Stimulated activated CD4-positive, alpha-beta T cell treated with anti-CD3 and anti-CD28 coated beads, TNF-alpha, amount 100 ng/mL, for 48 hours (primary cell): ENCODE measurements at places on chromosomes 12 and 14.

GRCh38 chr14:89249065-89249695 lies 167.9 kb downstream of the FOXN3 start:
- no peak for DNase-seq

DNA sequence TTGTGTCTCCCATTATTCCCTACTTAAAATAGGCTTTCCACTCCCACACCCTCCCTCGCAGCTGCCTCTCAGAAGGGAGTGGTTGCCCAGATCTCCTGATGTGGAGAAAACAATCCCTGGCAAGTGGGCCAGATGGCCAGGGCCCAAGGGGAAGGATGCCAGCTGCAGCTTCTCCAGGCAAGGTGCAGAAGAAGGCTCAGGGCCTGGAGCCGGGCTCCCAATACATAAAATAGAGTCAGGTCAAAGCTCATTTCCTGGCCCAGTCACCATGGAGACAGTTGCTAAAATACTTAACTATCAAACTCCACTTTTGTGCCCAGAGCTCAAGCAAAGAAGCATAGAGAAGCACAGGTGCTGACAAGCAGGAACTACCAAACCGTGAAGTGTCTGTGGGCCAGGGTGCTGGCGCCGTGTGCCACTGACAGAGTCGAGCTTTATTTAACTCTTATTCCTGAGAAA lies 45.7 kb upstream of the ITPR2 start:
- DNase-seq: no peak

DNA sequence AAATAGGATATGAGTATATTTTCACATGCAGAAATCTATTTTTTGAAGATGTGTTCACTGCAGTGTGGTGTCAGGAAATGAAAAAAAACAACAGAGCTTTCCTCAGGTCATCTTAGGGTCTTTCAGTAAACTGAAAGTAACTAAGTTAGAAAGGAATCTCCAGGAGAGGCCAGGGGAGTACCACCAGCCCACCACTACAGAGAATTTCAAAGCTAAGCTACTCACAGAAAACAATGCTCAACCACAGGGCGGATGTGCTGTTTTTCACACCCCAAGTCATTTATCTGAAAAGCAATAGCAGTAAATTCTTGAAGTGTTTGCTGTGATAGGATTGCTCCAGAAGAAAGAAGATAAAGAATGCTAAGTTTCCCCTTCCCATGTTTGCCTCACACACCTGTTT lies 79.0 kb downstream of the IFNG start:
- no peak for DNase-seq

DNA sequence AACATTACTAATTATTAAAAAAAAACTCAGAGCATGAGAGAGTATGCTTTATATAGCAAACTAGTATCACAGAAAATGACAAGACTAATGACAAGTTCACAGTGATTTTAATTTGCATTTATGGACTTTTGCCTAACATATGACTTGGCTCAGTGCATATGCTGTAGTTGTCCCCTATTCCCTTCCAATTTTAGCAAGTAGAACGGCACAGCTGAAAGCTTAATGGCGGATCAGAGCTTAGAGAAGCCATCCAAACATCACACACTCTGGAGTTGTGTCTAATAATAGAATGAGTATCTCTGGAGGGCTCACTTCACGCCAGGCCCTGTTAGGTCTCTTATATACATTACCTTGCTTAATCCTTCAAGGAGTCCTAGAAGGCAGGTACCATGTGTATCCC lies 13.3 kb downstream of the CNIH1 start:
- DNase-seq: no peak

GRCh38 chr14:37124614-37125013 lies 47.8 kb downstream of the SLC25A21 start:
- DNase-seq: no peak

DNA sequence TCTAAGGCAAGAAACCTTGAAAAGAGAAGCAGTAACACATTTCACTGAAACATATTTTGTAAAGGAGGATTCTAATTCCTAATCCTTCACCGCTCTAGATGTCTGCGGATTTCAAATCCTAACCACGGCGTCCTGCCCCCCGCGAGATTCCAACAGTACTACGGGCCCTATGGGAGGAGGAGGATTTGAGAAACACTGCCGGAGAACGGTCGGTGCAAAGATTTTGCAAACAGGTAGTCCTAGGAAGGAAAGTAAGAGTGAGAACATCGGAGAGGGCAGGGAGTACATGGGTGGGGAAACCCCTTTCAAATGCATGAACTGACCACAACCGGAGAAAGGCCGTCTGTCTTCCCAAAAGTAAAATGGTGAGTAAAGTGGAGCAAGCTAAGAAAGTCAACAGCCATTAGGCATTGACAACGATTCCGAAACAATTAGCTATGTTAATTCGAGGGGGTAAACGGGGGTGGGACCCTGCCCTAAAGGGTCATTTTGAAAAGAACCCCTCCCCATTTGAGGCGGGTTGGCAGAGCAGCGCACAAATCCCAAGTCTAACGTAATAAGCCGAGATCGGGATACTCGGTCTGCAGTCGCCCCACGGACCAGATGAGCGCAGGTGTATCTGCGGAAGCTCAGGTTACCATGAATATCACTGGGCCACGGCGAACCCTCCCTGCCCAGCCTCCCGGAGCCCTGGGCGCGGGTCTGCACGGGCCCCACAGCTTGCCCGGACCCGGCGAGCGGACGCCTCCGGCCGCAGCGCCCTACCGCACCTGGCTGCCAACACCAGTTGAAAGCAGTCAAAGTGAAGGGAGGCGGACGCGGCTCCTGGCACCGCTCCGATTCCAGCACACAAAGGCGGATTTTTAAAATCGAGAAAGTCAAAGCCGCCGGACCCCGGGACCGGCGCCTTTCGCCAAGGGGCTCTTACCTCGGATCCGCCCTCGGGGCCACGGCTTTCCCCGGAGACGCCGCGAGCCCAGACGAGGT lies 662 bp downstream of the EPS8 start:
- no peak for DNase-seq

DNA sequence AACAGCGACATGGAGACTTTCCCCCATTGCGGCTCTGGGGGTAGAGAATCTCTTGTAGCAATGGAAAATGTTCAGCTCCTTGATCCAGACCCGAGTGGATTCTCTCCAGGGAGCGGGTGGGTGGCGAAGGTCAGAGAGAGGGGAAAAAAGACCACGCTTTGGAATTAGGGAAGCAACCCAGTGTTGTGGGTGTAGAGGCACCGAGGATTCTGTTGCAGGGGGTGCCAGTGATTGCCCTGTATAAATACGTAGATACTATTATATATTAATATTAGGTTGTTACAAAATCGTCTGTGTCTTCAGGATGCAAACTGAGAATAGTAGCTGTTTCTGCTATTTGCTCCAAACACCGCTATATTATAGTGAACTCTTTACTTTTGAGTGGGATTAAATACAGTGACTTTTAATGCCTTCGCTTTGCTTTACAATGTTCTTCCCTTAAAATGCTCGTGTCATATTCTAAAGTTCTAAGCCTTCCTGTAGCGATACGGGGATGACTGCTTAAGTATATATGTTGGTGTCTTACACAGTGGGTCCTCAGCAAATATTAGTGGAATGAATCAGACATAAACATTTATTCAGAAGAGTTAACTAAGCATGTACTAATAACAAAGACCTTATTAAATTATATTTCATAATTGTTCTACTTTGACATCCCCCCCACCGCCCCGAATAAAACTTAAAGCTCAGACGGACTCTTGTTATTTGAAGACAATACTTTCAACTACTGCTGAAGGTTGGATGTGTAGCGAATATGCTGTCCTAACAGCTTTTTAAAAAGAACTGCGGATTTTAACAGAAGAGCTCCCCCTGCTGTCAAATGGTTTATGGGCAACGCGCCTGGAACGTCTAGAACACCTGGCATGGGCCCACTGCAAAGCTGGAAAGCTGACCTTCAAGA lies 136.4 kb upstream of the KRAS start:
- peak; percentile 63 for DNase-seq

- DNase-seq: peak; percentile 76
These were observed 679 bp downstream of the ARF6 start for GRCh38 chr14:49893309-49894213.

GRCh38 chr12:110074089-110074488 lies 25.8 kb upstream of the C12orf76 start:
- no peak for DNase-seq
